Stimulated activated CD4-positive, alpha-beta T cell treated with anti-CD3 and anti-CD28 coated beads, Interleukin-2, amount 100 ng/mL, for 24 hours (primary cell): ENCODE measurements at places on chromosomes 3 and 15.

DNA sequence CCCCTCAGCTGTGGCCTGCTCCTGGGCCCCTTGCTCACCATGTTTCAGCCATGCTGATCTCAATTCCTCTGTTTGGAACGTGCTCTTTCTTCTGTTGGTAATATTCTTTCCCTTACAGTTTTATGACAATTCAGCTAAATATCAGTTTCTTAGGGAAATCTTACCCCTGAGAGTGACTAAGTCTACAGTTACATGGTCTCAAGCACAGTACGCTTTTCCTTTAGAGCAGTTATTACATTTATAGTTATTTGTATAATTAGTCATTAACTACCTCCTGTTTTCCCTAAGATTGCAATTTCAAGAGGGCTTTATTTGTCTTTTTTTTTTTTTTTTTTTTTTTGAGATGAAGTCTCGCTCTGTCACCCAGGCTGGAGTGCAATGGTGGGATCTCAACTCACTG, 23.5 kb downstream of the C3orf62 start:
- DNase-seq = no peak

DNA sequence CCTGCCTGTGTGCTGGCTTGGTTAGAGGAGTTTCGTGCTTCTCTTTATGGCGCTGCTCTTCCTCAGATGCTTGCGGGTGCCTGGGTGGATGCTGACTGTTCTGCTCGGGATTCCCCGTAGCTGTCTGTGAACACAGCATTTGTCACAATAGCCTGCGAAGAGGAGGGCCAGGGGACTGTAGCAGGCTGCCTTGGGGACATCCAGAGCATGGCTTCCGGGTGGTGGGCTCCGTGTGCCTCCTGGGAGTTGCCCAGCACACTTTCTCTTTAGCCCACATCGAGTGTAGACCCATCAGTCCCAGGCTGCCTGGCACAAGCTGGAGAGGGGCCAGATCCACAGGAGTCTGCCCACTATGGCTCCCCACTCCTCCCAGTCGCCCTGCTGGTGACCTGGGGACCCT, 22.4 kb downstream of the LRRK1 start:
- DNase-seq = no peak

GRCh38 chr3:170813266-170813665, 56.7 kb downstream of the RPL22L1 start:
- no peak for DNase-seq

- DNase-seq = no peak
These were observed 361.0 kb upstream of the PLSCR5 start for GRCh38 chr3:146966124-146966523.

GRCh38 chr3:117801912-117802239, 1092.3 kb downstream of the TUSC7 start:
- no peak for DNase-seq

DNA sequence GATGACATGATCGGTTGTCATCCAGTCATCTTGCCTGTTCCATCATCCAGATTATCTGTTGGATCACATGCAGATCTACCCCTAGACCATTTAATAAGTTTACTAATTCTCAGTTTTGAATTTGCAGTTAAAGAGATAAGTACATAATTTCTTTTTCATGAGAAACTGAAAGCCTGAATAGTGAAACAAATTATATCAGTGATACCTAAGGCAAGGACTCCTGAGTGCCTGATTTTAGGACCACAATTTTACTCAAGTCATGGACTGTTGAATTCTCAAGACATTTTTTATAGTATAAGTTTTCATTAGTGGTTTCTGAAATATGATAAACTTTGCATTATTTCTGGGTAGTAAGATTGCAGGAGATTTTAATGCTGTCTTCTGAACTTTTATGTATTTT, 13.2 kb downstream of the SIDT1 start:
- DNase-seq = no peak

DNA sequence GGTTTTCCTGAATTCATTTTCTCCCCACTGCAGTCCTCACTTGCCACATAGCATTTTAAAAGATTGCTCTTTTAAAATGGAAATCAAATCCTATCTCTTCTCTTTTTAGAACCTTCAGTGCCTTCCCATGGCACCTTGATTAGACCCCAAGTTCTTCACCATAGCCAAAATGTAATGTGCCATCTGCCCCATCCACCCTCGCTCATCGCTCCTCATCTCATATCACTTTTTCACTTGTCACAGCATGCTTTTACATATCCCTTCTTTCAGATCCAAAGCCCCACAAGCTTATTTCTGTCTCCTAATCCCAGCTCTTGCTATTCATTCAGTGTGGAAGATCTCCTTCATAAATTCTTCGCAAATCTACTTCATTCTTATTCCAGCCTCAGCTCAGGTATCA, 161.7 kb downstream of the CD47 start:
- no peak for DNase-seq

DNA sequence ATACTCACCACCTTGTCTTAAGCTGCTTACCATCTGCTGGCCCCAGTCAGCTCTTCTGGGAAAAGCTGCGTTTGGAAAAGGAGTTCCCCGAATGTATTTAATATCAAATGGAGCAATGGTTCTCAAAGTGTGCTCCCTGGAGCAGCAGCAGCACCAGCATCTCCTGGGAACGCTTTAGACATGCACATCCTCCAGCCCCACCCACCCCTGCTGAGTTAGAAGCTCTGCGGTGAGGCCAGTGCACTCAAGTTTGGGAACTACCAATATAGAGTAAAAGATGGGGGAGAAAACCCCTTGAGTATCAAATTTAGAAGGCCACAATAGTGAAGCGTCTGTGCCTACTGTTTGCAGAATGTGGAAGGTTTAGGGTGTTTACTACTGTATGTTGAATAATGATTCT, 124.0 kb upstream of the TOPAZ1 start:
- no peak for DNase-seq

- no peak for DNase-seq
These were observed 14.7 kb downstream of the MAP2K1 start for GRCh38 chr15:66401130-66402021.

DNA sequence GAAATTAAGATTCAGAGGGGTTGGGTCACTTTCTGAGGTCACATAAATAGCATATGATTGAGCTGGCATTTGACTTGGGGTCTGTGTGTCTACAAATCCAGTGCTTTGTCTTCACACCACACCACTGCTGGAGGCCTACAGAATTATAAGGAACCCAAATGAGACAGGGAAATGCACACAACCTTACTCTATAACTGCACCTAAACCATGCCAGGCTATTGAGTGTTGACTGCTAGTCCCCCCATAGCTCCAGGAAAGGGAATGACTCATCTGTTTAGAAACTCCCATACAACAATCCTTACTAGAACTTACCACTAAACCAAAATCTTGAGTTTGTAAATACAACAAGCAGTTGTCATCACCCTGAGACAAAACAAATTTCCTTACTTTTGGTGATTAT, 16.9 kb upstream of the TSC22D2 start:
- DNase-seq = no peak

GRCh38 chr15:74240002-74240568, 4.0 kb downstream of the CCDC33 start:
- DNase-seq = no peak

- DNase-seq = no peak
These were observed 121.5 kb upstream of the GALNT15 start for GRCh38 chr3:16052964-16053363.

- DNase-seq = peak; percentile 35
These were observed 28.1 kb downstream of the CPNE4 start for GRCh38 chr3:132006605-132007204.

DNA sequence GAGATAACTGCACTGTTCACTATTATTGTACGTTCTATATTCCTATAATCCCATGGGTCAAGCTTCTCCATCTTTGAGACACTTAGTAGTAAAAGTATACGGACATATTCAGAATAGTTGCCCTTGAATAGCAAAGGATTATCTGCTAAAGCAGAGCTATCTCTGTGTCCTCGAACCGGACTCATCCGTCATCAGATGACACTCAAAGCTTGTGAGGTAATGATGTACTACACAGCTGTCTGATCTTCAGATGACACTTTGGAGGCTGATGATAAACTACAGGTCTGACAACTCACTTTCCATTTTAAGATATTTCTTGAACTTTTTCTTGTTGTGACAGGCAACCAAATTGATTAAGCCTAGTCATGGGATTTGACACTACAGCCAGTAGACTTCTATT, 240.2 kb downstream of the SCAPER start:
- DNase-seq = no peak

DNA sequence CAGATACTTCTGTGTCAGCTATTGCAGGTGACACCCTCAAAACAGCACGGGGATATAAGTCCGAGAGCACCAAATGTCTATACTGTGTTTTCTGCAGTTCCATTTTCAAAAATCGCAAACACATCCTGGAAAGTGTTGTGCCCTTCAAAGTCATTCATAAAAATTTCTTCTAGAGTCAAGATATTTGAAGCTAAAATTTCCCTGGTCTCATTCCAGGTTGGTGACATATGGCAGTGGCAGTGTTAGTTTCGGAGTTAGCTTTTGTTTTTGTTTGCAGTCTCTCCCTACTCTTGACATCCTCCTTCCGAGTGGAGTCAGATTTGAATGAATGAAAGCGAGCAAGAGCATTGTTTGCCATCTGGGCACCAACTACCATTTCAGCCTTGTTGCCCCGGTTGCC, 3.2 kb upstream of the FSIP1 start:
- DNase-seq = no peak

DNA sequence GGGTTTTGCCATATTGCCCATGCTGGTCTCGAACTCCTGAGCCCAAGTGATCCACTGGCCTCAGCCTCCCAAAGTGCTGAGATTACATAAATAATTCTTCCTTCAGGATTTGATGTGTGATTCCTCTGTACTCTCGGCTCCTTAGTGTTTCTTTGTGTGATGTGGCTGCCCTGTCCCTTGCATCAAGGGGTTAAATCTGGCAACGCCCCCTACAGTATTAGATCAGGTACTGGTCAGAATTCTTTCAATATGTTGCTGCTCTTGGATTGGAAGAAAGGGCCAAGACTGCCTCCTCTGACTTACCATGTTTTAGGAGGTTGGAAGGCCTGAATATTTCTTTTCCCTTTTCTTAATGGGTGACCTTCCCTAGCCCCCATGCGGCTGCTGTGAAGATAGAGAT, 390.6 kb upstream of the WNT5A start:
- DNase-seq = no peak

DNA sequence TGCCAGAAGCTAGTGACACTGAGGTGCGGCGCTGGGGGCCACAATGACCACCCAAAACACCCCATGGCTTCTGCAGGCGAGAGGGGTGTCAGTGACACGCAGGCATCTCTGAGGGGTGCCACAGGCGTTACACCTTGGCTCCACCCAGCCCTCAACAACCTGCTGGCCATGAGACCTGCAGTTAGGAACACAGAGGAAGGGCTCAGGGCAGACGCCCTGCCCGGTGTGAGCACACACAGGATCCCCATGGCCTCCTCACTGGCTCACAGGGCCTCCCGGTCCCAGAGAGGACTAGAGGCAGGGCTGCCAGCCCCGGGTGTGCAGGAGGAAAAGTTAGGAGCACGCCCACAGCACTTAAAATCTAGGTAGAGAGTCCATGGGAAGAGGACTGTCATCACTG, 35.1 kb downstream of the CYFIP1 start:
- DNase-seq = no peak

DNA sequence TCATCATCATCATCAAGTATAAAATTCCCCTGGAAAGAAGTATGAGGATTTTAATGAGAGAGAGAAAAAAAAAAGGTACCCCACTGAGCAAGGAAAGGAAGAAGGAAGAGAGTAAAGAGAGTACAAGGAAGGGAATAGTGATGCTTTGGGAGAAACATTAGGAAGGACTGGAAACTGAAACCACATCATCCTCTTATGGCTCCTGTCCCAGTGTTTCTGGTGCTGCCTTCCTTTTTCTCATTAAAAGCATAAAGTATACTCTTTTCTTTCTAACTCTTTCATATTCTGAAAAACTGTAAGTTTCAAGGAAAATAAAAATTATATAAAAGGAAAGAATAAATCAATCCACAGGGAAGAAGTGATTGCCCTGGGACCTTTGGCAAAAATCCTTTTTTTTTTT, 616.4 kb upstream of the CBLB start:
- DNase-seq = no peak

GRCh38 chr15:75677465-75678323, 30.0 kb downstream of the SNX33 start:
- no peak for DNase-seq

GRCh38 chr15:27183201-27183600, 212.2 kb downstream of the GABRG3 start:
- no peak for DNase-seq

GRCh38 chr3:34212175-34212574, 413.7 kb downstream of the PDCD6IP start:
- DNase-seq = no peak

- DNase-seq = no peak
These were observed 14.8 kb downstream of the CYP1A2 start for GRCh38 chr15:74763416-74763815.
